ENCODE measurements at places on chromosomes 6 and 20.
A peak's percentile ranks its signal among the peaks of the same experiment; 100 is the strongest.

GRCh38 chr6:39330476-39330875 lies 8.0 kb upstream of the KCNK16 start:
- DNase-seq: no peak

GRCh38 chr6:1461207-1461606 lies 71.8 kb downstream of the FOXF2 start:
- DNase-seq: peak; percentile 68

DNA sequence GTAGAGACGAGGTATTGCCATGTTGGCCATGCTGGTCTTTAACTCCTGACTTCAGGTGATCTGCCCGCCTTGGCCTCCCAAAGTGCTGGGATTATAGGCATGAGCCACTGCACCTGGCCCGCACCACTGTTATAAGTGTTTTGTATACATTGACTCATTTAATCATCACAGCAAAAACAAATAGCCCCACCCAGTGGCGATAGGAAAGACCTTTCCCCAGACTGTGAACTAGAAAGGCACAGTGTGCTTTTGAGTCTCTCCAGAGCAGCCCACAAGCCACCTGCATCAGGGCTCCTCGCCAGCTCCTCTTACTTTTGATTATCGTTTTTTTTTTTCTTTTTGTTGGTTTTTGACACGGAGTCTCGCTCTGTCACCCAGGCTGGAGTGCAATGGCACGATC lies 27.9 kb upstream of the ZFP64 start:
- no peak for DNase-seq

GRCh38 chr6:34608321-34609091 lies 52.4 kb upstream of the SPDEF start:
- DNase-seq: no peak

DNA sequence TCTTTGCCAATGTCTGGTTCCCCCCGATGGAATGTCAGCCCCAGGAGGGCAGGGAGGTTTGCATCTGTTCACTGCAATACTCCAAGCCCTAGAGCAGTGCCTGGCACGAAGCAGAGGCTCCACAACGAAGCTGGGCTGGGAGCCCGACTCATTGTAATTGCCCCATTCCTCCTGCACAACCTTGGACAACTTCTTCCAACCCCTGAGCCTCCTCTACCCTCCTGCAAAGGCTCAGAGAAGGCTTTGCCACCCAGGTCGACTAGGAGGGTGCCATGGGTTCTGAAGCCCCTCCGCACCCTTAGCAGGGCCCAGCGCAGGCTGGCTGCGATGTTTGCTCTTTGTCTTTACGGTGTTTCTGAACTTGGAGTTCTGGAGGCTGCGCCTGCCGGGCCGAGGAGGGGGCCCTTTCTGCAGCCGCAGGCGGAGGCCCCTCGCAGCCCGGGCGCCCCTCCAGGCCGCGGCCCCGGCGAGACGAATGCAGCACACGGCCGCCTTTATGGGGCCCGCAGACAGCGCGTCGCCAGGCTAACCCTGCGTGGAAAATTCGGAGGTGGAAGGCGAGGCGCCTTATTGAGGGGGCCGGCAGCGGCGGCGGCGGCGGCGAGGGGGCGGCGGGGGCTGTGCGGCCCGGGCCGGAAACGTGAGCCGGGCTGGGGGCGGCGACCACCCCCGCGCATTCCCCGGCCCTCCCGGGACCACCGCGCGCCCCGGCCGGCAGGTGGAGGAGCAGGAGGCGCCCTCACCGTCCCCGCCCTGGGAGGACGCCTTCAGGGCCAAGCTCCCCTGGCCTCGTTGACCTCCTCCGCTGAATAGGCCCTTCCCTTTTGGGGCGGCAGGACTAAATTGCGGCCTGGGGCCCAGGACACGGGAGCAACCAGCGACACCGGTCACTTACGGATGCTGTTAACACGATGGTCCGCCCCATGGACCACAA lies 27.0 kb downstream of the SNAI1 start:
- no peak for DNase-seq

DNA sequence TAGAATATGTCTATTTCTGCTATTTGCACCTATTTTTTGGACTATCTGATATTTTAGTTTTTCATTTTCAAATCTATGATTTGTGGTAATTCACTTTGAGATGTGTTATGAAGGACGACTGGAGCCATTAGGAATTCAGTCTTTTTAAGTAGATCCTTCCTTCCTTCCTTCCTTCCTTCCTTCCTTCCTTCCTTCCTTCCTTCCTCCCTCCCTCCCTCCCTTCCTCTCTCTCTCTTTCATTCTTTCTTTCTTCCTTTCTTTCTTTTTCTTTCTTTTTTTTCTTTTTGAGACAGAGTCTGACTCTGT lies 46.1 kb upstream of the ENPP1 start:
- no peak for DNase-seq

DNA sequence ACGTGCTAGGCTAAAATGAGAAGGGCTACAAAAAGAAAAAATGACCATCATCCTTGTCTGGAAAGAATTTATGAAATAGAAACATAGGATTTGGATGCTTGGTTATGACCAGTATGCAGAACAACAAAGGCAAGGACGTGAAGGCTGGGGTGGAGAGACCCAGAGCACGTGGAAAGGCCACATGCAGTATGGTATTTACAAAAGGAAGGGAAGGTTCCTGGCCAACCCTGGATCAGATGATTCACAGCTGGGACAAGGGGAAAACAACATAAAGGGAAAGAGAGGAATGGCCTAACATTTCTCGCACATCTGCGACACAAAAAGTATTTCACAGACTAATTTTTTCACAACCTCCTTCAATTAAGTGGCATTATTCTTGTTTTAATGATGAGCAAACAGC lies 8.2 kb downstream of the STX7 start:
- no peak for DNase-seq

- no peak for DNase-seq
Measured at GRCh38 chr6:128370072-128370471, 150.3 kb downstream of the PTPRK start.

All from HS-5 (cell line).